ENCODE measurements at places on chromosomes 12 and 14. TPM values are rescaled to one million over a fixed set of nuclear protein-coding genes. Genes with fewer than 3 reads are reported as not detected.

The KRT6A gene
- total RNA-seq, result 13,929 TPM

GRCh38 chr12:74578486-74578885, 40.9 kb downstream of the ATXN7L3B start:
- no peak for DNase-seq

DNA sequence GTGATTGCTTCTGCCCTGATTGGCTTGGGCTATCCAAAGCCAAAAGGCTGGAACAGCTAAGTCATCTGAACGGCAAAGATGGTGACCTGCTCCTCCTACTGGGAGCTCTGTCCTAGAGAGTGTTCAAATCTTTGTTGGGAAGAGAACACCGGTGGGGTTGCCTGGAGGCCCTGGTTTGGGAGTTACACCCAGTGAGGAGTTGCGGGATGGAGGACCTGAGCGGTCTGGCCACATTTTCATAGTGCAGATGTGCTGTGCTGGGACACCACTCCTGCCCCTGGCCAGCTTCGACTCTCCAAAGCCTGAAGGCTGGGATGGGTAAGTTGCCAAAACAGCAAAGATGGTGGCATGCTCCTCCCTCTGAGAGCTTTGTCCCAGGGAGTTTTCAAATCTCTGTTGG, 795.4 kb downstream of the TRHDE start:
- no peak for DNase-seq

- no peak for DNase-seq
Measured at GRCh38 chr12:27005495-27005894, 8.7 kb downstream of the TM7SF3 start.

- peak; percentile 54 for DNase-seq
Measured at GRCh38 chr12:97573901-97574300, 111.3 kb downstream of the RMST start.

GRCh38 chr12:89448526-89448925, 76.1 kb downstream of the GALNT4 start:
- DNase-seq, result peak; percentile 44

DNA sequence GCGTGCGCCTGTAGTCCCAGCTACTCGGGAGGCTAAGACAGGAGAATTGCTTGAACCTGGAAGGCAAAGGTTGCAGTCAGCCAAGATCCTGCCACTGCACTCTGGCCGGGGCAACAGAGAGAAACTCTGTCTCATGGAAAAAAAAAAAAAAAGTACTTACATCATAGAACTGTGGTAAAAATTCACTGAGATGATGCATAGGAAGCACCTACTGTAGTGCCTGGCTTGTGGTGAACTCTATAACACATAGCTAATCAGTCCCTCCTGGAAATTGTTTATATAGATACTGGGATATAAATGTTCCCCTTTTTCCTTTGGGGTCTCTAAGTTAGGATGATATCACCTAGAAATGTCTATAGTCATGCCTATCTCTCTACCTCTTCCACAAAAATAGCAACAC, 89.7 kb upstream of the CPM start:
- DNase-seq, result no peak

- DNase-seq, result no peak
Measured at GRCh38 chr12:84791444-84791843, 121.2 kb downstream of the SLC6A15 start.

GRCh38 chr12:94592080-94592479, 58.3 kb downstream of the TMCC3 start:
- peak; percentile 87 for DNase-seq
